ENCODE measurements at places on chromosomes 2 and 18. TPM values are rescaled to one million over a fixed set of nuclear protein-coding genes. Genes with fewer than 3 reads are reported as not detected.

The DLGAP1 gene
- total RNA-seq: not detected

GRCh38 chr18:58106289-58107070 lies 62.5 kb downstream of the NEDD4L start:
- no peak for DNase-seq
- no peak overlapping the region for H3K4me3 ChIP-seq
- peaks cover 10% of the 10 kb centered on the region for H3K27me3 ChIP-seq
- no peaks in the 10 kb centered on the region for H3K36me3 ChIP-seq
- H3K27ac ChIP-seq: no peak overlapping the region

The PDE1A gene
- total RNA-seq: not detected

The GATA6 gene
- total RNA-seq: not detected

DNA sequence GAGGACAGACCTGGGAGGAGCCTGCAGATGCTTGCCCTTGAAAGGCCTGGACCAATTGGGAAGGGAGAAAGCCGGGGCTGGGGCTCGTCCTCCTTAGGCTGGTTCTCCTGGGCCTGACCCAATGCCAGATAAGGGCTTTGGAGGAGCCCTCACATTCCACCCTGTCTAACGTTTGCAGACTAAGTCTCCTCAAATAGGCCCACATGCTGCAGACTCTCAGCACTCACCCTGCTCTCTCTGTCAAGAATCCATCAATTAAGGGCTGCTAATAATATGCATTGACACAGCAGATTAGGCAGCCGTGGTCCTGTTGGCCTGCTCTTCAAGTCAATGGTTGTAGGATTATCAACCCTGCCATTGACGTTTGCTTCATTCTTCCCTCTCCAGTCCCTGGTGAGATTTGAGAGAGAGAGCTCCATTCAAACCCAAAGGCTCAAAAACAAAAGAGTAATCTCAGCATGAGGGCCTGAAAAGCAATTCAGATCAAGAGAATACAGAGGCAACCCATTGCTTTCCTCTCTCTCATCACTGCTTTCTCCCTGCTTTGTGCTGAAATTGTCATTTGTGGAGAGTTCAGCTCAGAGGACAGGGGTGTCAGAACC lies 167.6 kb downstream of the INSIG2 start:
- H3K27ac ChIP-seq: no peak overlapping the region
- H3K27me3 ChIP-seq: peaks cover 22% of the 10 kb centered on the region
- DNase-seq: no peak
- H3K36me3 ChIP-seq: no peaks in the 10 kb centered on the region
